ENCODE measurements at places on chromosomes 3 and 15.

GRCh38 chr3:159260049-159260662 lies 458.3 kb downstream of the MFSD1 start:
- no peak for DNase-seq

DNA sequence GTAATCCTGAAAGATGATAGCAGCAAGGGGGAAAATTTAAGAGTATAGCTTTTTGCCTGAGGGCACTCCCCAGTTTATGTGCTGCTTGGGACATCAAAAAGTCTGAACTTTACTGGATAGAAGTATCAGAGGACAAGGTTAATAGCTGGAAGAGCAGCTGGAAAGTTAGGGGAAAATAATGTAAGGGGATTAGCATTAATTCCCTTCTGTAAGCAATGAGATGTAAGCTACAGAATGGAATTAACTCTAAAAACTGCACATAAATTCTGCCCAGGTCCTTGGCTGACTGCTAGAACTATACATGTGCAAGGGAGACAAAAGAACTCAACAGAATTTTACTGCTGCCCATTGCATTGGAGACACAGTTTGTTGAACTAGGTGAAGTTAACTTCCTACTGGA lies 55.6 kb downstream of the ATP11B start:
- DNase-seq: no peak

DNA sequence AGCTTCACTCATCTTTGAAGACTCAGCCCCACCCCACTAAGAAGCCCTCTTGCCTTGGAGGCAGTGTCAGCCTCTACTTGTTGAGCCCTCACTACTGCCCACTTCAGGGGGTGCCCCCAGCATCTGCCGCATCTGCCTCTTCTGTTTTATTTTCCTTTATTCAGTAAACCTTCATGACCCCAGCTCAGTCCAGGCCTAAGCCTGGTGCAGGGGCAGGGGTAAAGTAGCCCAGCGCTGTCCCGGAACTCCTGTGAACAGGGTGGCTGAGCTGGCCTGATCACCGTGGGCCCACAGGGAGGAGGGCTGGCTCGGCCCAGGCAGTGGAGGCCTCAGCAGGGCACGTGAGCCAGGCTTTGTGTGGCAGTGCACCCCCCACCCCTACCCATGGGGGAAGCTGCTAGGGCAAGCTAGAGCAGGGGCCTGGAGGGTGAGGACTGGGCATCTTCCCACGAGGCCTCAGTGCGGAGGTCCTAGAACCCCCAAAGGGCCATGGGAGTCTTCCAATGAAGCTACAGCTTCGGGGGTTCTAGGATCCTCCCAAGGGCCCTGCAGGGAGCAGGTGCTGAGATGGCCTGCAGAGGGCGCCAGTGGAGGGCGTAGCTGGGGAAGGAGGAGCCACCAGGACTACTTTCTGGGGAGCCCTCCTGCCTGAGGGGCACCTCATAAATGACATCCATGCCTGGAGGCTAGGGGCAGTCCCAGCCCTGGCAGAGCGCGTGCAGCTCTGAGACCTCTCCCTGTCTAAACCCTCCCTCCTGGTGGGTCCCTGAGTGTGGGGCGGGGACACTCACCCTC lies 36.0 kb downstream of the TSPAN3 start:
- DNase-seq: no peak

DNA sequence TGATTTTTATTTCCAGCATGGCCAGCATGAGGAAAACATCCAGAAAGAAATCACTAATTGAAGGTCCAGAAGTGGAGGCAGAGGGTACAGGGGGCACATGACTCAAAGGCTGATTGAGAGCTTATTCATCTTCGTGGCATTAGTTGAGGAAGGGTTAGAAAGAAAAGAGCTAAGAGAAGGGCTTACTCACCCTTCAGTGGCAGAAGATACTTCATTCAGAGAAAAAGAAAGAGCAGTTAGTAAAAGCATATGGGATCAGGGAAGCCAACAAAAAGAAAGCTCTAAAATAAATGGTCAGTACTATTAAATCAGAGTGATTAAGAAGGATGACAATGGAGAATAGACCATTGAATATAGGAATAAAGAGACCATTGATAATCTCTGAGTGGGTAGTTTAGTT lies 25.2 kb downstream of the GAP43 start:
- DNase-seq: no peak

DNA sequence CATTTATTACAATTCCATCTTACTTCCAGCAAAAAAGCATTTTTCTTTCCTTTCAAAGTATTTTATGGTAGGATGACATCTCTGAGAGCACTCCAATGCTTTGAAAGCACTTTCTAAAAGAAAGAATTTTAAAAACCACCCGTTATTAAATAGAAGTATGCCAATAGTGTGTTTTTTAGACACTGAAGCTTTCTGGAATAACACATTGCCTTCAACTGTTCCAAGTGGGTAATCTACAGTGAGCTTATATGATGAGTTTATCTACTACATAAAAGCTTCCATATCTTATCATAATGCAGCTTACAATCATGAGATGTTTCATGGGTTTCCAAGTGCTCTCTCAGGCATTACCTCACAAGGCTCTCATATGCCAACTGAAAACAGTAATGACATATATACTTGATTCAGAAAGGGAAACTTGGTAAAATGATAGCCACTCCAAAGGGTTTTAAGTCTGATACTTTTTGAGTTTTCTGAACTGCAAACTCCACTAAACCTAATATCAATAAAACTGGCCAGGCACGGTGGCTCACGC lies 14.1 kb downstream of the CMTM6 start:
- DNase-seq: no peak

- no peak for DNase-seq
Measured at GRCh38 chr3:46243560-46243959, 1.3 kb downstream of the CCR3 start.

DNA sequence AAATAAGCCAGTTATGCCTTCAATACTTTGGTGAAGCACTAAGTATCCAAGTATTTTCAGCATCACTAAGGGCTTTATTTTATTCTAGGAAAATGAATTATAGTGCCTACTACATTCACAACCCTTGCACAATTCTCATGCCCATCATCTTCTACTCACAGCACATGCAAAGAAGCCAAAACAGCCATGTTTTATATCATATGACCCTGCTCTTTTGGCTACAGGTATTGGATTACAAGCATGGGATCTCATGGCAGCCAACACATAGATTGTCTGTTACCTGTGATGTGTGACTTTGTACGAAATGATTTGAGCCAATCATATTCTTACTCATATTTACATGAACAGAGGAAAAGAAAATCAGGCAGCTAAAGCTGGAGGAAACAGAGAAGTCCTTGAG lies 38.6 kb downstream of the STT3B start:
- DNase-seq: no peak

DNA sequence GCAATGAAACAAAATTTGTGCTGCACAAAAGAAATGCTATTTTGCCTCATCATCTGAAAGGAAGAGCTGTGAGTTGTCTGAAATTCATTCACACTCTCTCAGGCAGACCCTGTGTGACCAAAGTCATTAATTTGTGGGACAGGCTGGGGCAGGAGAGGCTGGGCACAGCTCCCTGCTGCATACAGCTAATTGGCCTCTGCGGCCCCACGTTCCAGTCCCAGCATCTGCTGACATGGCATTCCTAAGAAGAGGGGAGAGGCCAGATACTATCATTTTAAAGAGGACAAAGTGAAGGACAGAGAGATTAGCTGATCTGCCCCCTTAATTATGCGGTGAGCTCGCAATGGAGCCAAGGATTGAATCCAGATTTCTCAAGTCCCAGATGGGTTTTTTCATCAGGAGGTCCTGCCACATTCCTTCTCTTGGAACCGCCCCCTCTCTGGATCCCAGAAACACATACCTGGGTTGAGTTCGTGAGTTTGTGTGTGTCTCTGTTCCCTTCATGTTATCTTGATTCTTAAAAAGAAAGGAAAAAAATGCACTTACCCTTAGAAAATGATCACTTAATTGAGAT lies 25.1 kb downstream of the POLR2M start:
- no peak for DNase-seq

DNA sequence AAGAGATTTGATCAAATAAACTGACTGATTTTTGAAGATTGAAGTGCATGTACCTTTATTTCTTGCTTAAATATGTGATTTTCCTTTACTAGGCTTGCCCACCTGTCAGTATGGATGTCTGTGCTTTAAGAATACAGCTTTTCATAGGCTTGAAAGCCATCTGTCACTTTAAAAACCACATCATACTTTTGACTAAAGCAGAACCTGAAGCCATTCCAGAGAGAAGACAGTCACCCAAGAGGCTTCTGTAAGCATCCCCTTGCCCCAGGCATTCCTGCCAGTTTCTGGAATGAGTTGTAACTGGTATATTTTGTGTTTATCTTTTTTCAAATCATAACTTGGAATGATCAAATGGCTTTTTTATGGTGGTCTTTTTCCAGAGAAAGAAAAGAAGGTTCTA lies 24.0 kb downstream of the HPS3 start:
- DNase-seq: no peak

DNA sequence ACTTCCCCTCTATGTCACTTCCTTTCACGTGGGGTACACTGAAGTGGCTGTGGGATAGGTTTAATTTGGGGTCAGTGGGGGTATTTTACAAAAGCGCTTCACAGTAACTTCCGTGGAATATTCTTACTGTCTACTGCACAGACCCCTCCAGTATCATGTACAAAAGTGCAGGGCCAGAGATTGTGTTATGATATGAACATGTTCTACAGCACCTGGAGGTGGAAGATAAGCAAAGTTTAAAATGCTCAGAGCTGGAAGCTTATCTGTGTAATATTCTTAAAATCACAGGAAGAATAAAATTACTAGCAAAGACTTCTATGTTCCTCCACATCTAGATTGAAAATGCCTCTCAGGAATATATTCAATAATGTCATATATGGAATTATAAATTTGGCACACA lies 84.1 kb upstream of the TRIM42 start:
- no peak for DNase-seq

DNA sequence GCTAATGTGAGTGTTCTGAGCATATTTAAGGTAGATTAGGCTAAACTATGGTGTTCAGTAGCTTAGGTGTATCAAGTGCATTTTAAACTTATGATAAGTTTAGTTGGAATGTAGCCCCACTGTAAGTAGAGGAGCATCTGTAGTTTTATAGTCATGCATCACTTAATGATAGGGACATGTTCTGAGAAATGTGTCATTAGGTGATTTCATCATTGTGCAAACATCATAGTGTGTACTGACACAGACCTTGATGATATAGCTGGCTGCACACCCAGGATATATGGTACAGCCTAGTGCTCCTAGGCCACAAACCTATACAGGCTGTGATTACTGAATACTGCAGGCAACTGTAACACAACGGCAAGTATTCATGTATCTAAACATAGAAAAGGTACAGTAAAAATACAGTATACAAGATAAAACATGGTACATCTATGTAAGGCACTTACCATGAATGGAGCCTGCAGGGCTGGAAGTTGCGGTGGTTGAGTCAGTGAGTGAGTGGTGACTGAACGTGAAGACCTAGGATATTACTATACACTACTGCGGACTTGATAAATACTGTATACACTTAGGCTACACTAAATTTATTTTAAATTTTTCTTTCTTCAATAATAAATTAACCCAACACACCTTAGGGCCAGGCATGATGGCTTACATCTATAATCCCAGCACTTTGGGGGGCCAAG lies 17.9 kb downstream of the DNAH1 start:
- no peak for DNase-seq

GRCh38 chr3:132713977-132714727 lies 8.1 kb downstream of the NPHP3 start:
- no peak for DNase-seq

DNA sequence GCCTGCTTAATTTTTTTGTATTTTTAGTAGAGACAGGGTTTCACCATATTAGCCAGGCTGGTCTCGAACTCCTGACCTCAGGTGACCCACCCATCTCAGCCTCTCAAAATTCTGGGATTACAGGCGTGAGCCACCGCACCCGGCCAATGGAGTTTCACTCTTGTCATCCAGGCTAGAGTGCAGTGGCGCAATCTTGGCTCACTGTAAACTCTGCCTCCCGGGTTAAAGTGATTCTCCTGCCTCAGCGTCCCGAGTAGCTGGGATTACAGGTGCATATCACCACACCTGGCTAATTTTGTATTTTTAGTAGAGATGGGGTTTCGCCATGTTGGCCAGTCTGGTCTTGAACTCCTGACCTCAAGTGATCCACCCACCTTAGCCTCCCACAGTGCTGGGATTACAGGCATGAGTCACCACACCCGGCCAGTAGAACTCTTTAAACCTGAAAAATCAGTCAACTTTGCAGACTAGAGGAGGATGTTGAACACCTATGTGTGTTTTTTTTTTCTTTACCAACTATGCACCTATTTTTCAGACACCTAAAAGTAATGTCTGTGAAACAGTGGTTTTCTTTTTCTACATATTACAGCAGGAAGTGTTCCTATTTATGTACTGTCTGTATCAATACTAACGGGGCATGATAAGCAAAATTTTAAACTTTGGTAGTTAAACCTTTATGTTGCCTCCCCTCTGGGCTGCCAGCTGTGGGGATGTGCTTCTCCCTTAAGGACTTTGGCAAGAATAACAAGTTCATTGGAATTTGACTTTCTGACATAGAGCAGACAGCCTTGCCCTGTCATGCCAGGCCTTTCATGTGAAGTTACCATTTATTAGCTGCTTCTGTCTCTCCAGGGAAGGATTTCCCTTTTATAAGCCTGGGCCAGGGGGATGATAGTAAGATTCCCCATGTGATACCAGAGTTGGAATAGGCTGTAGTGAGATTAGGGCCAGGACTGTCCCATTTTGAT lies 8.1 kb downstream of the ARIH2 start:
- DNase-seq: no peak

GRCh38 chr3:48997714-48998637 lies 7.9 kb downstream of the P4HTM start:
- no peak for DNase-seq

DNA sequence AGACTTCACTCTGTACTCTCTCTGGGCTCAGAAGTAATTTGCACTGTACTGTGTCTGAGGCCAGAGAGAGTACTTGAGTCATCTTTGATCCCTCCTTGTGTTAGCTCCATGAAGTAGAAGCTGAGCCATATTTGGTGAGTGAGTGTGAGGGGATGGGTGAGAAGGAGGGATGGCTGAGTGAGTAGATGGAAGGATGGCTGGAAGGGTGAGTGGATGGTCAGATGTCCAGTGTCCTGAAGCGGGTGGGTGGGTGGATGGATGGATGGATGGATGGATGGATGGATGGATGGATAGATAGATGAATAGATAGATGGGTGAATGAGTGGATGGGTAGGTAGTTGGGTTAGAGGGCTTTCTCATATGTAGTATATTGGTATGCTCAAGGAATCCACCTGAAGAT lies 39.3 kb downstream of the FGD5 start:
- no peak for DNase-seq

DNA sequence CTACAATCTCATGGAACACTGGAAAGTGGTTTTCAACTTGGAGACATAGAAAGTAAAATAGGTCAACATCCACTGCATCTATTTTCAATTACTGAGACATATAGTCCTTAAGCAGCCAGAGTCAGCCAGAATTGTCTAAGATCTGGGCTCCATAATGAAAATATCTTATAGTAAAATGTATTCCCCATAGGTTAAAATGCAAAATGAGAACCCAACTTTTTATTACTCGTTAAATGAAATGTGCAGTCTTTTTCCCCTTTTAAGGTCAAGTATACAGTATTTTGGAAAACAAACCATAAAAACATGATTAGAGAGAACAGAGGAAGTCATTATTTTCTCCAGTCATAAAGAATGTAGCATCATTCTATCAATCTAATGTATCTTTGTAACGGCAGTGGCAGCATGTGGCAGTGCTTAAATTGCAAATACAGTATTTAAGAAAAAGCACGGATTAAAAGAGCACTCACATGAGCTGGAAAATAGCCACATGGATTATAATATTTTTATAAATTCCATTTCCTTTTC lies 64.4 kb upstream of the CPB1 start:
- DNase-seq: no peak

GRCh38 chr3:123586131-123586530 lies 1.3 kb upstream of the HACD2 start:
- DNase-seq: no peak
